ENCODE measurements at places on chromosomes 11 and 22.
A peak's percentile ranks its signal among the peaks of the same experiment; 100 is the strongest.

DNA sequence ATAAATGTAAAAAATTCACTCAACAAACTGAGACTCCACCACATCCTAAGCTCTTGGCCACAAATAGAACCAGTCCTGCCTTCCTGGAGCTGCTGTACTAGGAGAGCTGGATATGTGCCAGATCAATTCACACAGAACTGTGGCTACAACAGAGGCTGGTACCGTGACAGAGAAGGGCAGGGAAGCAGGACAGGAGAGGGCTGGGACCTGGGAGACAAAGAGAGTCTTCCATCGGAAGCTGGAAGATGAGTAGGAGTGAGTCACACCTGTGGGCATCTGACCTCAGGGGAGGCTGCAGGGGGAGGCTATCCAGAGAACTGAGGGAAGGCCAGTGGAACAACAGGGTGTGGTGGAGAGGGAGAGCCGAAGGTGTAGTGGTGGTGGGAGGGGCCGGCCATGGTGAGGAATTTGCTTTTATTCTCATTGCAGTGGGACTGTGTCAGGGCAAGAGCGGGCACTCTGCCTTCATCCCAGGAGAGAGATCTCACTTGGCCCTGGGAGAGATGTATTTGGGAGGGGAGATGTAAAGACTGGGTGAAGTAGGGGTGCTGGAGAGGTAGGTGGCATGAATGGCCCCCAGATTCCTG is 1.9 kb upstream of the LTBP3 start:
- DNase-seq = peak; percentile 53

- DNase-seq = no peak
These were observed 1.9 kb upstream of the PTGDR2 start for GRCh38 chr11:60857378-60858232.

GRCh38 chr11:92136797-92137196 is 87.8 kb upstream of the FAT3 start:
- no peak for DNase-seq

- DNase-seq = no peak
These were observed 7.7 kb upstream of the LTO1 start for GRCh38 chr11:69682681-69683326.

All from hematopoietic multipotent progenitor cell treated with erythropoietin and hydrocortisone succinate and interleukin-3 and kit ligand, for 4 days (in vitro differentiated cells).